ENCODE measurements at places on chromosomes 1 and 21.
A peak's percentile ranks its signal among the peaks of the same experiment; 100 is the strongest.

GRCh38 chr1:1721201-1721600 lies 3.0 kb downstream of the CDK11A start:
- no peak for DNase-seq

DNA sequence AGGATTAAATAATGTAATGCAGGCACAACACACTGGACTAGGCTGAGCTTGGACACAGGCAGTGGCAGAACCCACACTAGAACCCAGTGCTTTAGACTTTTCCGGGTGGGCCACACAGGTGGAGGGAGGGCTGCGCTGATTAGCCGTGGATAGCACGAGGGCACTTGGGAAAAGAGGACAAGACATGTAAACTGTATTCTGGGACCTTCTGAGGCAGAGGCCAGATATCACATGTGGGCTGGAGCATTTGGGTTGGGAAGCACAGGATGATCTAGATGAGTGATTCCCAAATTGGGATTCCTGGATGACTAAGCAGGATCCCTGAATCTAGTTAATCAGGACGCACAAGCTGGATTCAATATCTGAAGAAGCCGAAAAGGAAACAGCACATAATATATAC lies 20.3 kb upstream of the A3GALT2 start:
- DNase-seq, result no peak

GRCh38 chr21:29610779-29611360 lies 312.1 kb downstream of the BACH1 start:
- peak; percentile 25 for DNase-seq

DNA sequence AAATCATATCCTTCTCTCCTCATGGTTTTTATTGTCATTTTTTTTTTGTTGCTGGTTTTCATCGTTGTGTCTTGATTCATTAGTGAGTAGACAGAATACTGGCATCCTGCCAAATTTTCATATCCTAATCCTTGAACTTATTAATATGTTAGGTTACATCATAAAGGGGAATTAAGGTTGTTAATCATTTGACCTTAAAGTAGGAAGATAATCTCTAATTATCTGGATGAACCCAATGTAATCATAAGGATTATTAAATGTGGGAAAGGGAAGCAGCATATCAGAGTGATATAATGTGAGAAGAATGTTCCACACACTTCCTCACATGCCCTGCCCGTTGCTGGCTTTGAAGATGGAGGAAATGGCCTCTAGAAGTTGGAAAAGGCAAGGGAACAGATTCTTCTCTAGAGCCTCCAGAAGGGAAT lies 299.7 kb downstream of the HMCN1 start:
- no peak for DNase-seq

- DNase-seq, result no peak
Measured at GRCh38 chr1:228469413-228470162, 17.6 kb upstream of the RNF187 start.

DNA sequence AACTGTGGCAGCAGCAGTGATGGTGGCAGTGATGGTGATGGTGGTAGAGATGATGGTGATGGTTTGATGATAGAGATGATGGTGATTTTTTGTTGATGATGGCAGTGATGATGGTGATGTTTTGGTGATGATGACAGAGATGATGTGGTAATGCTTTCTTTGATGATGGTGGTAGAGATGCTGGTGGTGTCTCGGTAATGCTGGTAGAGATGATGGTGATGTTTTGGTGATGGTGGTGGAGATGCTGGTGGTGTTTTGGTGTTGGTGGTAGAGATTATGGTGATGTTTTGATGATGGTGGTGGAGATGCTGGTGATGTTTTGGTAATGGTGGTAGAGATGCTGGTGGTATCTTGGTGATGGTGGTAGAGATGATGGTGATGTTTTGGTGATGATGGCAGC lies 131.6 kb downstream of the NAV1 start:
- DNase-seq, result no peak

GRCh38 chr1:28507247-28507645 lies 1.4 kb downstream of the RCC1 start:
- DNase-seq, result no peak

GRCh38 chr1:207831517-207832327 lies 79.2 kb downstream of the CD34 start:
- DNase-seq, result no peak

- no peak for DNase-seq
Measured at GRCh38 chr1:200869753-200870391, 2.9 kb upstream of the GPR25 start.

DNA sequence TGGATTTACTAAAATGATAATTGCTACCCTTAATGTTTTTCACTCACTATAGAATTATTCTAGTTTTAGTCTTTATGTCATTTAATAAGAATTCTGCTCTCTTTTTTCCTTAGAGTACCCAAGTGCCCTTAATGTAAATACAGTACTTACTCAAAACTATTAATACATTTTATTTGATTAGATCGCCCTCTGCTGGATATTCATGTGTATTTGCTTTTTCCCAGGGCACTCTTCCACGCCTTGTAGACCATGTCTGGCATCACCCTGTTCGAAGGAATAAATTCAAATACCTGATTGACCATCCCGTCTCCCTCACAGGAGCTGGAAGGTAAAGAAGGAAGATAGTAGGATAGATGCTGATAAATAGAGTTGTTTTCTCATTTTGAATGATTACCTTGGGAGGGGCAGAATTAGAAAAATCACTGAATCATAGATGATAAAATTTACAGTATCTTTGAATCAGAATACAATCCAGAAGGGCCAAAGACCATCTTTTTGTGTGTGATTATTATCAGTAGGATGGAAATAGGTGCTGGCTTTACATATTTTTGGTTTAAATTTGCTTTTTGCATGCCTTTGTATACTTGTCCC lies 4.1 kb downstream of the AXDND1 start:
- DNase-seq, result peak; percentile 45

- DNase-seq, result no peak
Measured at GRCh38 chr1:215567491-215568298, 591 bp downstream of the KCTD3 start.

DNA sequence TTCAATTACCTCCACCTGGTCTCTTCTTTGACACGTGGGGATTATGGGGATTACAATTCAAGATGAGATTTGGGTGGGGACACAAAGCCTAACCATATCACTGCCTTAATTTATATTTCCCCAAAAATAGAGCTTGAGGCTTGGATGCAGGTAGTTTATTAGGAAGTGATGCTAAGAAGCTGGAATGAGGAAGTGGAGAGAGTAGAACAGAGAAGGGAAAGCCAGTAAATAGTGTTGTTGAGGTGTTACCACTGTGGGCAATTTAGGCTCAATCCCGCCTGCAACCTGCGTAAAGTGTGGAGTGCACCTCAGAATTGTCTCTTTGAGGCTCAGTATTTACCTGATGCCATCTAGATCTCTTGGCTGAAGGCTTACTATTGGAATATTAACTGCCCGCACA lies 4.9 kb upstream of the DOCK7 start:
- no peak for DNase-seq

- DNase-seq, result no peak
Measured at GRCh38 chr1:2477309-2477708, 1.2 kb downstream of the PLCH2 start.

- no peak for DNase-seq
Measured at GRCh38 chr21:35491114-35491513, 442.0 kb upstream of the RUNX1 start.

DNA sequence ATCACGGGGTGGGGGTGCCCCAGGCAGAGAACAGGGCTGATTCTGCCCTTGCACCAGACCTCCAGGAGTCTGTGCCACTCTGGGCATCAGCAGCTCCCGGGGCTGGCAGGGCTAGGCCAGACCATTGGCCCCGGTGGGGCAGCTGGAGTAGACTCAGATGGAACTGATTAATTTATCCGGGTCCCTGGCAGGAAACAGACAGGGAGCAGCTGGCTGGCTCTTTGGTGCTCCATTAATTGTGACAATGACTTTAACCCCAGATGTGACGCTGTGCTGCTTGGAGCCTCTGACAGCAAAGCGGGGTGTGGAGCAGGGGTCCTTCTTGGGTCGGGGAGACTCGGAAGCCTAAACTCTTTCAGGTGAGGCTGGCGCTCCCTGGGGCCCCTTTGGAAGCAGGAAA lies 9.5 kb downstream of the EPHA8 start:
- DNase-seq, result no peak

DNA sequence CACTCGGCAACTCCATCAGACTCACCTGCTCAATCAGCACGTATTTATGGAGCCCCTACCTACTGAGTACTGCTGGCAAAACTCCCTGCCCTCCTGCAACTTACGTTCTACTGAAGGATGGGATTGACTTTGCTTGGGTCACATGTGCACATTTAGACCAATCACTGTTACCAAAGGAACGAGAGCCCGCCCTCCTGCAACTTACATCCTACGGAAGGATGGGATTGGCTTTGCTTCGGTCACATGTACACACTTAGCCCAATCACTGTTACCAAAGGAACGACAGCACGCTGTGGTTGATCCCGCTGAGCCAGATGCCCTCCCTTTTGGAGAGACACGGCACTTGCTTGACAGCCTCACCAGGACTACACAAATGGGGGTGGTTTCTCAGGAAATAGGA lies 46.0 kb downstream of the UBIAD1 start:
- no peak for DNase-seq

- no peak for DNase-seq
Measured at GRCh38 chr1:160647329-160647720, 481 bp upstream of the SLAMF1 start.

- DNase-seq, result no peak
Measured at GRCh38 chr1:8640950-8641349, 176.5 kb downstream of the RERE start.

All from stromal cell of bone marrow (primary cell).